CD4-positive, alpha-beta T cell (primary cell): ENCODE measurements at places on chromosomes 2 and 18. TPM values are rescaled to one million over a fixed set of nuclear protein-coding genes. Genes with fewer than 3 reads are reported as not detected.

Gene KYNU
- total RNA-seq = 0.38 TPM

Gene ASTL
- total RNA-seq = 6.5 TPM

DNA sequence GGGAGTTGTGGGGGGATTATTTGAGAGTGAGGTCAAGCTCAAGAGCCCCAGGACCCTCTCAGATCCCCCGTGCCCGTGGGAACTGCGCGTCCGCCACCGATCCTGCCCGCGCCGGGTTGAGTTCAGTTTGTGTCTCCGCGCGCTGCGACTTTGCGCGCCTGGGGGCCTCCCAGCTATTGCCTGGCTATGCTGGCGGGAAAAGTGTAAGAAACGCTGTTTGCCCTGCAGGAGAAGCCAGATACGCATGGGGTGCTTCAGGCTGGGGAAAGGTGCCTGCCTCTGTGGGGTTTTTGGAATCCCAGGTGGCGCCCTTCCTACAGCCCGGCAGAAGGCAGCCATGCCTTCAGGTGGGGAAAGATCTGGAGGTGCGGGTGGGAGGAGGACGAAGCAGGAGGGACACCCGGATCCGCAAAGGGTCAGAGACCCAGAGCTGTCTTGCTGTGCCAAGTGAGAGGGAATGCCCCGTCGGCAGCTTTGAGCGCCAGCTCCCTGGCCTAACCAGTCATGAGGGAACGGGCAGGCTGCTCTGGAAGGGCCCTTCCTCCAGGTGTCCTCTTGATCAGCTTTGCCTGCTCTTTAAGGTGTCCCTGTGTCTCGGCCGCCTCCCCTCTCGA, 22.5 kb downstream of the TEX44 start:
- H3K27me3 ChIP-seq = no peaks in the 10 kb centered on the region
- no peak for DNase-seq
- H3K4me3 ChIP-seq = peak overlapping the region; percentile 59
- H3K36me3 ChIP-seq = no peaks in the 10 kb centered on the region
- H3K27ac ChIP-seq = no peak overlapping the region

GRCh38 chr2:221816566-221816965, 244.5 kb upstream of the EPHA4 start:
- no peak overlapping the region for H3K4me3 ChIP-seq
- H3K36me3 ChIP-seq = no peaks in the 10 kb centered on the region
- H3K4me1 ChIP-seq = no peaks in the 10 kb centered on the region
- no peak for DNase-seq

GRCh38 chr2:209519906-209520305, 96.1 kb downstream of the MAP2 start:
- no peak for DNase-seq
- no peak overlapping the region for H3K4me3 ChIP-seq
- no peak overlapping the region for H3K27ac ChIP-seq
- no peaks in the 10 kb centered on the region for H3K27me3 ChIP-seq
- H3K4me1 ChIP-seq = no peaks in the 10 kb centered on the region
